GM12878 (cell line): ENCODE measurements at places on chromosomes 1 and 21.

GRCh38 chr1:96362623-96363022 is 359.0 kb upstream of the PTBP2 start:
- DNase-seq = no peak

DNA sequence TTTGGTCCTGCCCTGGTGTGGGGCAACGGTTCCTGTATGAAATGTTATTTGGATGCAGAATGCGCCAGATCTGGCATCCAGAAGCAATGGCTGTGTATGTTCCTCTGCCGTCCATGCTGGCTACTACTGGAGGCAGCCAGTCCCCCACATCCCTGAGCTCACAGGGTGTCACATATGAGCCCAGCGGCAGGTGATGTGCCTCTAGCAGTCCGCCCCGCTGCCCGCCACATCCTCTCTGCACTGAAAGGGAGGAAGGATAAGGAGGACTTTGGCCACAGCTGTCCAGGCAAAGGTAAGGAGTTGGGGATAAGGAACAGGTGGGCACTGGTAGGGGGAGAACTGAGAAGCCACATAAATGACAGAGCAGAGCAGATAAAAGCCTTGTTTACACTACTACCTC is 305.3 kb upstream of the DAB1 start:
- no peak for DNase-seq

DNA sequence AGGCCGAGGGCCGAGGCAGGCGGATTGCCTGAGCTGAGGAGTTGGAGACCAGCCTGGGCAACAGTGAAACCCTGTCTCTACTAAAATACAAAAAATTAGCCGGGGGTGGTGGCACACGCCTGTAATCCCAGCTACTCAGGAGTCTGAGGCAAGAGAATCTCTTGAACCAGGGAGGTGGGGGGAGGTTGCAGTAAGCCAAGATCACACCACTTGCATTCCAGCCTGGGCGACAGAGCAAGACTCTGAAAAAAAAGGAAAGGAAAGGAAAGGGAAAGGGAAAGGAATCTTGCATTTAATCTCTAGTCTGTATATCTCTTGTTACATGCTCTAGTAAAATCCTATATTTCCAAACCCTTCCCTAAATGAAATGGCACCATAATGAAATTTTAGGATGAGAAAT is 328.3 kb upstream of the ADGRL2 start:
- no peak for DNase-seq

DNA sequence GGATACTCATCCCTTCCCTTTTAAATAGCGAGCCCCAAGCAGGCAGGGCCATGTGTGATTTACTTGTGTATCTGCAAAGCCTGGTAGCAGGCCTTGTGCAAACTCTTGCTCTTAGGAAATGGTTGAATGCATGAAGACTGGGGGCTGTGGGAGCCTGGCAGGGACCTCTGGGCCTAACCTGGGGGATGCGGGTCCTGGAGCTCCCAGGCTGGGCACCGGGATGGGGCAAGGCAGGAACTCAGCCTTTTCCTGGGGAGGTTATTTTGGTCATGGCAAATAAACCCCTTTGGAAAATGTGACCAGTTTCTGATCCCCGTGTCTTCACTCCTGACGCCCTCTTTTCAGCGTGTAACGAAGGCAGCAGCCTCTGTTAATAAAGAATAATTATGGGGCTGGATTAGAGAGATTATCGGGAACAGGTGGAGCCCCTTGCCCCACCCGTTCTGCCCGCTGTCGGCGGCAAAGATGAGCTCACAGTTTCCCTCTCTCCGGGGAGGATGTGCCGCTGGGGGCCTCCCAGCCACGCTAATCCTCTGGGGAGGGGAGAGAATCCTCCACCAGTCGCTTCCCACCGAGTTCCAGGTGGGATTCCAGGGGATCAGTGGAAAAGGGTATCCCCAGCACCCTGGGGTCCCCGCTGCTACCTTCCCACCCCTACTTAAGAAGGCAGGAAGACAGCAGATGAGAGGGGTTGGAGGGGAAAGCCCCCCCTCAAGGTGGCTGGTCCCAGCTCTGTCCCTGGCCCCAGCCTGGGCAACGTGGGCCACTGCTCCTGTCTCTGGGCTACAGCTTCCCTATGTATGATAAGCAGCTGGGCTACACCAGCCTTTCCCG is 69.7 kb upstream of the WNT4 start:
- DNase-seq = no peak

GRCh38 chr1:60678391-60678790 is 404.0 kb upstream of the NFIA start:
- no peak for DNase-seq
